Dermis microvascular lymphatic vessel endothelial cell (primary cell): ENCODE measurements at places on chromosomes 1 and 21.

- peak; percentile 89 for DNase-seq
Observed at GRCh38 chr1:2322065-2322571, 69.2 kb downstream of the MORN1 start.

DNA sequence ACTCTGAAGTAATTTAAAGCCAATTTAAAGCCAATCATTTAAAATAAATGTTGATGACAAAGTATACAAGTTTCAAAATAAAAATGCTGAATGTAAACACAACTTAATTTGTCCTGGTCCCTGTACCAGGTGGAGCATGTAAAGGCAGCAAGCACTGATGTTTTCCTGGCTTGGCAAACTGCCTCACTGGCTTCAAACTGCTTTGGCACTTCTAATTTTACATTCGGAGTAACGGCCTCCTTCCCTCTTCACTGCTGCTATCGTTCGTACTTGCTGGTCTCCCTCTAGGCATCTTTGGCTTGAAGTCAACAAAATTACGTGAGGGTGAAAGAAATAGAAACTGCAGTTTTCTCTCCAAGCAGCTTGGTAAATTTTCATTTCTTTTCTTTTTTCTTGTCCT, 287.9 kb downstream of the LTN1 start:
- DNase-seq, result no peak

DNA sequence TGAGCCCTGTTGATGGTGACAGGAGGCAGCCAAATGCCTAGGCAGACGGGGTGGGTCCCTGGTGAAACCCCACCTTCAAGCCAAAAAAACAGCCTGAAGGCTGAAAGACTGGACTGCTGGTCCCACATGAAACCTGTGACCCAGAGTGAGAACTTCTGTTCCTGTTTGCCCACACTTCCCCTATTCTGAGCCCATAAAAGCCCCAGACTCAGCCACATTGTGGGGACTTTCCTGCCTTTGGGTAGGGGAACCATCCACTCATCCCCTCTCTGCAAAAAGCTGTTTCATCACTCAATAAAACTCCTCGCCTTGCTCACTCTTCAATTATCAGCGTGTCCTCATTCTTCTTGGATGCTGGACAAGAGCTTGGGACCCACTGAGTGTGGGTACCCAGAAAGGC, 25.2 kb downstream of the HTR6 start:
- DNase-seq, result no peak

- no peak for DNase-seq
Observed at GRCh38 chr1:168235548-168235885, 9.7 kb downstream of the SFT2D2 start.

- DNase-seq, result peak; percentile 96
Observed at GRCh38 chr1:205294175-205294917, 27.2 kb downstream of the NUAK2 start.

- no peak for DNase-seq
Observed at GRCh38 chr1:71967670-71968069, 314.7 kb downstream of the NEGR1 start.

DNA sequence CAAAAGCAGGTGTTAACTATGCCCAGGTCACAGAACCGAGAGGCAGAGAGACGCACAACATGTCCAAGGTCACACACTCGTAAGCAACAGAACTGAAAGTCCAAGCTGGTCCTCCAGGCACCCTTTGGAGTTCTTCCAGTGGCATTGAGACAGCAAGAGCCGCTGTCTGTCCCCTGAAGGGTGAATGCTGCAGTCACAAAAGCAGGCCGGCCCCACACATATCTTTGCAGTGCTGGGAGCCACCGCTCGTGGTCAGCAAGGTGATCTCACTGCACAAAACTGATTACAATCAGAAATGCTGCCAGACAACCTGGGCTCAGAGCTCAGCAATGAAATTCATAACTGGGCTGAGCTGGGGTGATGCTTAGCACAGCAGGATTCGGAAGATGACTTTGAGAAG, 47.4 kb upstream of the RAB4A start:
- no peak for DNase-seq

GRCh38 chr1:92990828-92991227, 29.6 kb upstream of the DIPK1A start:
- no peak for DNase-seq

GRCh38 chr21:29939104-29939923, 482 bp downstream of the GRIK1 start:
- no peak for DNase-seq

DNA sequence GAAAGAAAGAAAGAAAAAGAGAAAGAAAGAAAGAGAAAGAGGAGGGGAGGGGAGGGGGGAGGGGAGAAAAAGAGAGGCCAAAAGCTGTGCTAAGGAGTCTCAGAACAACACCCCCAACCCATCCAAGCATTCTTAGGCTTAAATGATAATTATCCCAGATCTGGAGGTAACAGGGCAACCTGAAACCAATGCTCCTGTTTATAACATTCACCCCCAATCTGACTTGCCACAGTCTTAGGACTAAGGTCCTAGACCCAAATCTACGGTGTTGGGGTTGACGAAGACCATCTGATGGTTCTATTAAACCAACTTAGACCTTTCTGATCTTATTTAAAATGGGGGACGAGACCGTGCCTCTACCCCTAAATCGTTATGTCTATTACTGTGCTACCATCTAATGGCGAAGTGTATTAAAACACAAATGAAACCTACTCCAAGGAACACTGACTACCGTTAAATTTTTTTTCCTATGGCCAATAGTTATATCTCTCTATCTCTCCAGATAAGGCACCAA, 119.3 kb upstream of the CDC42BPA start:
- peak; percentile 65 for DNase-seq

DNA sequence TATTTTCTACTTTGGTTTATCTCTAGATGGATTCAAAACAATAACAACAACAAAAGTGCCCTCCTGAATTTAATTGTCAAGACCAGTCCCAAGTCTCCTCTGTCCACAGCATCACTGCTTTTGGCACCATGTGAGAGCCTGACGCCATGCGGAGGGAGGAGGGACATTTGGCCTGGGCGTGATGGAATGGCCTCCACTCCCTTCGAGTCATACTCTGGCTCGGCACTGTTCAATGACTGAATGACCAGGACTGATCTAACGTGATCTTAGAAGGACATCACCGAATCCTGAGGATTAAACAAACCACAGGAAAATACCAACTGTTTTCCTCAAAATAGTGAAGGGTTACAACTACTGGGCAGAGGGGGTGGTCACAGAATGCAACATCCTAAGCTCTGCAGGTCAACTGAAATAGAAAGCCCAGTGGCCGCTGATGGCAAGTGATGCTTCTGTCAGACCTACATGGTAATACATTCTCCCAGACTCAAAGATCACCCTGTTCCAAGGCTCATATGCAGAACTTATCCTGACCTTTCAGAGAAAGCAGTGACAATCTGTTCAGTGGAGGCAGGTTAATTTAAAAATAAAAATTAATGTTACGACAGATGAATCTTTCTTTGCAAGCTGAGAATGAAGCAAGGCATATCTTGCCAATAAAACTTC, 19.1 kb downstream of the SRSF4 start:
- DNase-seq, result no peak

- no peak for DNase-seq
Observed at GRCh38 chr1:30198795-30199403, 524.5 kb downstream of the MATN1 start.

GRCh38 chr1:121546830-121547591, 362.2 kb downstream of the SRGAP2C start:
- DNase-seq, result no peak

GRCh38 chr1:54607821-54608565, 15.3 kb downstream of the FAM151A start:
- no peak for DNase-seq

- DNase-seq, result no peak
Observed at GRCh38 chr1:10401281-10401680, 2.4 kb downstream of the PGD start.

DNA sequence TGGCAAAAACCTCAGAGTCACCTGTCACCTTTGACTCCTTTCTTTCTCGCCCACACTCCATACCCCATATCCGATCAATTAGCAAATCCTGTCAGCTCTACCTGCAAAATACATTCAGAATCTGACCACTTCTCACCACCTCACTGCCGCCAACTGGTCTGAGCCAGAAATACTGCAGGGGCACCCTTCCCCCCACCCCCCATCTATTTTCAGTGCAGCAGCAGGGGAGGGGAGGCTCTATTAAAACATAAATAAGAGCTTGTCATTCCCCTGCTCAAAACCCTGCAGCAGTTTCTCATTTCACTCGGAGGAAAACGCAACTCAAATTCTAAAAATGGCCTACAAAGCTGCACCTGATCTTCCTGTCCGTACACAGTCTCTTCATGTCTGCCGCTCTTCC, 3.9 kb downstream of the PKLR start:
- DNase-seq, result no peak

DNA sequence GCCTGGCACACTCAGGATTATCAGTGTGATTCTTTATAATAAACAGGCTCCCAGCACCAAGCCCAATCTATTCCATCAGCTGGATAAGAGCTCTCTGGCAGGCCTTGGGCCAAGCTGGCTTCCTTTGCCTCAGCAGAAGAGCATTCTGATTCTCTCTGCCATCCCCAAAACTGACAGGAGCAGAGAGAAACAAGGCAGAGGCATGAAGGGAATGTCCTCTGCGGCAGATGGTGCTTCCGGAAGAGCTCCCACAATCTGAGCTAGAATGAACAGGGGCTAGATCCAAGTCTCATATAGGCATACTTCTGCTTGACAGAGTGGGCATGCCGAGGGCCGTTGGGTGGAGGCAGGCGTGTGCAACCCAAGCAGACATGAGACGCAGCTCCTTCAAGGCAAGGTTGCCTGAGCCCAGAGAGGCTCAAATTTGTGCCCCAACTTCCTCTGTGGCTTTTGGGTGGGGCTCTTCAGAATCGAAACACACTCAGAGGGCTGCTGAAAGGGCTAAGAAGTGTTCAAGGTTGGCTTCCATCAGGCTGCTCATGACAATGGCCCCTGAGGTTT, 4.0 kb downstream of the CAPN2 start:
- no peak for DNase-seq

GRCh38 chr1:27285274-27285660, 36.7 kb upstream of the TMEM222 start:
- no peak for DNase-seq

- no peak for DNase-seq
Observed at GRCh38 chr21:33998402-33998801, 75.0 kb upstream of the MRPS6 start.

- DNase-seq, result no peak
Observed at GRCh38 chr1:92094090-92094489, 13.9 kb downstream of the BTBD8 start.

GRCh38 chr1:118290571-118290970, 105.5 kb upstream of the SPAG17 start:
- no peak for DNase-seq

DNA sequence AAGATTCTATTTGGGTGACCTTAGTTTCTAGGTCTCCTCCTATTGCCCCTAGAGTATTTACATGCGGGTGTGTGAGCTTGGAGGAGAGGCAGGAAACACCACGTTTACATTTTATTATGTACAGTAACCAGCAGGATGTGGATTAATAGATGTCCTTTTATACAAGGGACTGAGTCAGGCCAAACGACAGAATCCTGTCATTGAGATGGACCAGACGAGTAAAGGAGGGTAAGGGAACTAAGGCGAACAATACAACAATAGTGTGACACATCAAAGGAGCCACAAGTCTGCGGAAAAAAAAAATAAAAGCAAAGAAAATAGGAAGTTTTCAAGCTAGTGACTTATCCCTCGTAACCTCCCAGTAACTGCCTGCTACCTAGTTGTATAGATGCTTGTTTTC, 151.1 kb downstream of the GABPA start:
- peak; percentile 90 for DNase-seq

GRCh38 chr1:67586596-67586995, 98.4 kb upstream of the GADD45A start:
- no peak for DNase-seq

- DNase-seq, result no peak
Observed at GRCh38 chr21:15080526-15080925, 15.7 kb upstream of the NRIP1 start.

DNA sequence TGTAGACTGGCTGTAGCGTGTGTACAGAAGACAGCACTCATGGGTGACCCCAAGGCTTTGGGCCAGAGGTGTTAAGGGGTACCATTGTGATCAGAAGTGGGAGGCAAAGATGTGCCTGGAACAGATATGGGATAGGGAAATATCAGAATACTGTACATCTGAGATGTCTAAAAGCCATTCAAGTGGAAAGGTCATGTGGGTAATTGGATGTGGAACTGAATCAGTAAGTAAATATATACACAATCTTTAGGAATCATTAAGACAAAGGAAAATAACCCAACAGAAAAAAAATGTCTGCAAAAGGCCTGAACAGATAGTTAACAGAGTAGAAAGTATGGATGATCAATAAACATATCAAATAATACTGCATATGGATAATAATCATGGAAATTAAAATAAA, 26.5 kb downstream of the OR13G1 start:
- no peak for DNase-seq

DNA sequence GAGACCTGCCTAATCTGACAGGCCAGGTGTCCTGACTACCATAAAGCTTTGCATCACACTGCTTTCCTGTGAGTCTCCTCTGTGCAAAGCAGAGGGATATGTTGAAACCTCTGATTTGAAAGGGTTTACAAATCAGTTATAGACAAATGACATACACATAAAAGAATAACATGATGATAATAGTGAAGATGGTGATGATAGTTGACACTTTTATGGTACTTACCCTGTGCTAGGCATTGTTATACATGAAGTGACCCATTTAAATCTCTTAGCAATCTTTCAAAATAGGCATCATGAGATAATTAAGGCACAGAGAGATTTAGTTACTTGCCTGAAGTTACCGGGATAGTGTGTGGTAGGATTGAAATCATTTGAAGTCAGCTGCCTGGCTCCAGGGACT, 34.1 kb upstream of the PKN2 start:
- no peak for DNase-seq
